ENCODE measurements at places on chromosomes 11 and 22.

- peaks cover 3% of the 10 kb centered on the region for H3K4me1 ChIP-seq
- no peaks in the 10 kb centered on the region for H3K27me3 ChIP-seq
- DNase-seq: no peak
- no peak overlapping the region for H3K4me3 ChIP-seq
- no peak overlapping the region for H3K27ac ChIP-seq
- H3K36me3 ChIP-seq: no peaks in the 10 kb centered on the region
Observed at GRCh38 chr11:2796091-2796490, 89.5 kb downstream of the CDKN1C start.

DNA sequence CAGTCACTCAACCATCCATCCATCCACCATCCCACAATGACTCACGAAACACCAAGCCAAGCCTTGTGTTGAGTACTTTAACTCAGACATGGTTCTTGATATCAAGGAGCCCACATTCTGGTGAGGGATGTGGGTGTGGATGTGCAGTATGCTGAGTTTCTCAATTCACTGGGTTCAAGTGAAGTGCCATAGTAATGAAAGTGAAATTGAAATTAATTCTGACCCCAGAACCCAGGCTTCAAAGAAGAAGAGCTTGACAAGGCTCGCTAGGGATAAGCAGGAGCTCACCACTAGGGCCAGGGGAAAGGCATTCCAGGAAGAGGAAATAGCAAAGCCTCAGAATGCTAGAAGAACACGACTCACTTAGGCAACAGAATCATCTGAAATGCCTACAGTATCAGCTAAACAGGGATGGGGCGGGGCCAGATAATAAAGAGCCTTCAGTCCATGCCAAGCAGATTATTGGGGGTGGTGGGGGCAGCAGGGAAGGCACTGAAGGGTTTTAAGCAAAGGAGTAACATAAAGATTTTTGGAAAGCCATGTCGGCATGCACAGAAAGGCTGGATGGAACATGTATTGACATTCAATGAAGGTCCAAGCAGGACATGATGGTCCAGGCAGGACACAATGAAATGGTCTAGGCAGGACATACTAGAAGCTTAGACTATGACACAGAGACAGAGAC is 37.2 kb downstream of the RTL6 start:
- H3K4me1 ChIP-seq: peaks cover 15% of the 10 kb centered on the region
- no peak overlapping the region for H3K4me3 ChIP-seq
- DNase-seq: no peak
- H3K27me3 ChIP-seq: no peaks in the 10 kb centered on the region
- no peak overlapping the region for H3K27ac ChIP-seq

DNA sequence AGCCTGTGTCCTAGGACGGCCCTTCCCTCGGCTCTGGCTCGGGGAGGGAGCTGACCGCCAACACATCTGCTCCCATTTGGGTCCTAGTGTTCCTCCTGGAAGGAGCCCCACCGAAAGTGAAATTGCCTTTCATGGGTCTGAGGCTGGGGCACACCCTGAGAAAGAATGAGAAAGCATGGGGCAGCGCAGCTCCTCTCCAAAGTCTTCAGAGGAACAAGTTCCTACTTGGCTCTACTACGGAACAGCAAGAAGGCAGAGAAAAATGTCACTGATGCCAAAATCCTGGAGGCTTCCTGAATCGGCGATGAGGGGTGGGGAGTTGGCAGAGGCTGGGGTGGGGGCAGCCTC is 41.5 kb upstream of the MYEOV start:
- H3K27ac ChIP-seq: no peak overlapping the region
- no peak overlapping the region for H3K4me3 ChIP-seq
- no peaks in the 10 kb centered on the region for H3K36me3 ChIP-seq
- no peaks in the 10 kb centered on the region for H3K27me3 ChIP-seq
- H3K4me1 ChIP-seq: no peaks in the 10 kb centered on the region
- no peak for DNase-seq

- no peaks in the 10 kb centered on the region for H3K27me3 ChIP-seq
- no peak overlapping the region for H3K4me3 ChIP-seq
- H3K36me3 ChIP-seq: no peaks in the 10 kb centered on the region
- H3K27ac ChIP-seq: no peak overlapping the region
- peaks cover 8% of the 10 kb centered on the region for H3K4me1 ChIP-seq
Observed at GRCh38 chr22:19808873-19809478, 45.7 kb downstream of the GNB1L start.

- H3K36me3 ChIP-seq: peaks cover 2% of the 10 kb centered on the region
- H3K4me3 ChIP-seq: no peak overlapping the region
- no peak for DNase-seq
- H3K4me1 ChIP-seq: peaks cover 23% of the 10 kb centered on the region
Observed at GRCh38 chr11:59671471-59671870, 2.6 kb upstream of the PATL1 start.

- no peaks in the 10 kb centered on the region for H3K36me3 ChIP-seq
Observed at GRCh38 chr11:20277014-20277413, 86.5 kb upstream of the HTATIP2 start.

GRCh38 chr11:114478768-114479167 is 39.5 kb downstream of the REXO2 start:
- no peaks in the 10 kb centered on the region for H3K27me3 ChIP-seq
- no peak for DNase-seq
- no peaks in the 10 kb centered on the region for H3K36me3 ChIP-seq
- no peak overlapping the region for H3K27ac ChIP-seq
- H3K4me1 ChIP-seq: no peaks in the 10 kb centered on the region

- DNase-seq: no peak
- H3K4me1 ChIP-seq: peaks cover 8% of the 10 kb centered on the region
- no peaks in the 10 kb centered on the region for H3K27me3 ChIP-seq
- peaks cover 12% of the 10 kb centered on the region for H3K36me3 ChIP-seq
- no peak overlapping the region for H3K27ac ChIP-seq
Observed at GRCh38 chr11:65036931-65037330, 4.1 kb upstream of the SAC3D1 start.

GRCh38 chr11:95652002-95652472 is 137.5 kb downstream of the FAM76B start:
- no peak overlapping the region for H3K27ac ChIP-seq
- H3K4me3 ChIP-seq: no peak overlapping the region
- H3K4me1 ChIP-seq: no peaks in the 10 kb centered on the region
- no peaks in the 10 kb centered on the region for H3K27me3 ChIP-seq
- no peak for DNase-seq

DNA sequence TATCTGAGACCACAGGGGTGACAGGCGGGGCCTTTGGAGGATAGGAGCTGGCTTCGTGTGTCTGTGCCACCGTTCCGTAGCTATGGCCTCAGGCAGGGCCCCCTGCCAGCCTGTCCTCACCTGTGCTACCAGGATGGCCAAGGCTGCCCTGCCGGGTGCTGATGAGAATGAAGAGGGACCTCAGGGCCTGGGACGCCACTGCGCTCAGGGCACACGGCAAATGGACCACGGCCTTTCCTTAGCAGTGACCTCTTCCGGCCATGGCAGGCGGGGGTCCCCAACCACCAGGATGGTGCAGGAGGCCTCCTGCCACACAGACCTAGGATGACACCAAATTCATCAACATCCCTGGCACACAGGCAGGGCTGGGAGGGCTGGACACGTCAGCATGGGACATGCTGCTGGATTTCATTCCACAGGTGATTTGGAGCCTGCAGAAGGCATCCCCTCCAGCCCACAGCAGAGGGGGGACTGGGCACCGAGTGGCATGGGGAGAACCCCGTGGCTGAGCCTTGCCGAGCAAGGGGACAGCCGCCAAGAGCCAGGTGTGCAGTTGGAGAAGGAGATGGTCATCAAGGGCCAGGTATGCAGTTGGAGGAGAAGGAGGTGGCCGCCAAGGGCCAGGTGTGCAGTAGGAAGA is 1321.0 kb downstream of the BRD1 start:
- H3K4me3 ChIP-seq: no peak overlapping the region
- H3K27me3 ChIP-seq: no peaks in the 10 kb centered on the region
- DNase-seq: no peak
- no peaks in the 10 kb centered on the region for H3K36me3 ChIP-seq
- no peaks in the 10 kb centered on the region for H3K4me1 ChIP-seq

DNA sequence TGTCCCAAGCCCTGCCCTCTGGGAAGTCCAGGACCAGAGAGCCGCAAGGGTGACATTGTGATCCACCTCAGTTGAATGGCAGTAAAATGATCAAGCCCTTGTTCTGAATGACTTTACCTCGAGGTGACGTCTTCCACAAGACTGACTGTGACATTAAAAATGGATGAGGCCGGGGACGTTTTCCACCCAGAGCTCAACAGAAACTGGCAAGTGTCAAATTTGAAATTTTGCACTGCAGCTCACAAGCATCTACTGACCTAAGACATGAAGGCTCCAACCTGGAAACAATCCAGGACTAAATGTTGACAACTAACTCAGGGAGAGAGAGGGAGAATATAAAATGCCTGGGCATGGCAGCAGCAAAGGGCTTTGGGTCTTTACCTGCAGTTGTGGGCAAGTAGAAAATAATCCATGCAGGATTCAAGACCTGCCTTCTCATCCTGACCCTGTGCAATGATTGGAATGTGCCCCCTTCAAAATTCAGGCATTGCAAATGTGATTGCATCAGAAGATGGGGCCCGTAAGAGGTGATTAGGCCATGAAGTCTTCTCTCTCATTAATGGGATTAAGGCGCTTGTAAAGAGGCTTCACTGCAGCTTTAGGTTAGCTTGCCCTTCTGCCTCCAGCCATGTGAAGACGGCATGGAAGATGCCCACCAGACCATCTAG is 33.6 kb upstream of the CLMP start:
- H3K27ac ChIP-seq: no peak overlapping the region
- H3K27me3 ChIP-seq: no peaks in the 10 kb centered on the region
- H3K4me1 ChIP-seq: peaks cover 12% of the 10 kb centered on the region
- H3K4me3 ChIP-seq: no peak overlapping the region

DNA sequence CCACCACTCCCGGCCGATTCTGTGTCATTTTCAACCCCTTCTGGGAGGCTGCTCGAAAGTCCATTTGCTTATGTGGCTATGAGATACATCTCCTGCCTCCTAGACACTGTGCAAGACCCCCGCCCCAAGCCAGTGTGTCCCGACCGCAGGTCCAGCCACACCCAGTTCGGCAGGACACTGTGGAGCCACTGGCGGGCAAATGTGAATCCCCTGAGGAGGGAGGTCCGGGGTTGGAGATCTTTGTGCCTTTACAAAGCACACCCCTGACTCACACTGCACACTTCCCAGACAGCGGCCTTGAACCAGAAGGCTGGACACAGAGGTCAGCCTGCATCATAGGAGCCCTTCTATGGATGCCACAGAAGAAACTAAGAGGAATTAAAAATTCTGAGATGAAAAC is 17.4 kb downstream of the FXYD6 start:
- H3K4me1 ChIP-seq: no peaks in the 10 kb centered on the region
- H3K36me3 ChIP-seq: no peaks in the 10 kb centered on the region
- H3K4me3 ChIP-seq: no peak overlapping the region
- H3K27me3 ChIP-seq: no peaks in the 10 kb centered on the region

DNA sequence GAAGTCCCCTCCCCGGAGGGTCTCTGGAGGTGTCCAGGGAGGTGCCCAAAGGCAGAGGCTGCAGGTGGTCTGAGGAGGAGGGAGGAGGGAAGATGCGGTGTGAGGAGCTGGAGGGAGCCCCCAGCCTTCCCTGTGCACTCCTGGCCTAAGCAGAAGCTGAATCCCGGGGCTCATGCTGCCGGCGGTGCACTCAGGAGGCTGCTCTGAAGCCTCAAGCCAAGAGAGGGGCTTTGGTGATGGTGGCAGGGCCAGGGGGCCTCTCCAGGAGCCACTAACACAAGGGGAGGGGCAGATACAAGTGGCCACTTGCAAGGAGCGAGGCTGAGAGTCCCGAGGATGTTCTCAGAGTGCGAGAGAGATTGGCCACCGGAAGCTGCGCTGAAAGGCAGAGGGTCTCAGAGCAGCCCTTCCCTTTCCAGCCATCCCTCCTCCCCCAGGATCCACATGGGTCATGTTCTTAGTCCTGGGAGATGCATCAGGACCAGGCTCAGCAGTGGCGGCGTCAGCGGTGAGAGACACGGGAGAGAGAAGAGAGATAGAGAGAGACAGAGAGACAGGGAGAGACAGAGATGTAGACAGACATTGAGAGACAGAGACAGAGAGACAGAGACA is 774 bp upstream of the MRGPRG start:
- no peaks in the 10 kb centered on the region for H3K4me1 ChIP-seq
- no peak overlapping the region for H3K4me3 ChIP-seq
- no peak overlapping the region for H3K27ac ChIP-seq
- H3K27me3 ChIP-seq: no peaks in the 10 kb centered on the region

- no peaks in the 10 kb centered on the region for H3K4me1 ChIP-seq
- H3K27me3 ChIP-seq: no peaks in the 10 kb centered on the region
- no peak overlapping the region for H3K27ac ChIP-seq
- H3K36me3 ChIP-seq: no peaks in the 10 kb centered on the region
- H3K4me3 ChIP-seq: no peak overlapping the region
Observed at GRCh38 chr11:126989942-126990715, 10.4 kb downstream of the KIRREL3 start.

DNA sequence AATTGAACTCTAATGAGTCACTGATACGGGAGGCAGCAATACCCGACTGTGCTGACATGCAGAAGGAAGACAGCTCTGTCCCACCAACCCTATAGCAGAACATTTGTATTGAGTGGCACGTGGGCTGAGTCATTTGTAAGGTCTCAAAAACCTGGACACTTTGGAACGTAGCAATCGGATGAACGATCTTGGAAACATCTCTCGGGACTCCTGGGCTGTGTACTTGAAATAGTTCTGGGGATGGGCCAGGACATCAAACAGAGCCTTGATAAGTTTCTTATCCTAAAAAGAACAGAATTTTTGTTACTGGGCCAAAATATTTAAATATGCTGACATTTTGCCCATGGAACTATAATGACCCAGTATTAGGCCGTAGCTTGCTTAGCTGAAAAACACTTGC is 17.1 kb upstream of the NRIP3 start:
- H3K27me3 ChIP-seq: no peaks in the 10 kb centered on the region
- peaks cover 6% of the 10 kb centered on the region for H3K4me1 ChIP-seq
- no peak overlapping the region for H3K27ac ChIP-seq
- no peak for DNase-seq
- H3K36me3 ChIP-seq: no peaks in the 10 kb centered on the region

- no peak for DNase-seq
- peak overlapping the region; percentile 52 for H3K4me3 ChIP-seq
- H3K27me3 ChIP-seq: peaks cover 9% of the 10 kb centered on the region
- H3K27ac ChIP-seq: no peak overlapping the region
- H3K4me1 ChIP-seq: peaks cover 11% of the 10 kb centered on the region
Observed at GRCh38 chr22:21044931-21045584, 688 bp upstream of the LRRC74B start.

GRCh38 chr22:37943136-37943824 is 10.1 kb downstream of the C22orf23 start:
- H3K27ac ChIP-seq: no peak overlapping the region
- H3K4me1 ChIP-seq: no peaks in the 10 kb centered on the region
- H3K36me3 ChIP-seq: no peaks in the 10 kb centered on the region
- no peak overlapping the region for H3K4me3 ChIP-seq
- no peaks in the 10 kb centered on the region for H3K27me3 ChIP-seq

DNA sequence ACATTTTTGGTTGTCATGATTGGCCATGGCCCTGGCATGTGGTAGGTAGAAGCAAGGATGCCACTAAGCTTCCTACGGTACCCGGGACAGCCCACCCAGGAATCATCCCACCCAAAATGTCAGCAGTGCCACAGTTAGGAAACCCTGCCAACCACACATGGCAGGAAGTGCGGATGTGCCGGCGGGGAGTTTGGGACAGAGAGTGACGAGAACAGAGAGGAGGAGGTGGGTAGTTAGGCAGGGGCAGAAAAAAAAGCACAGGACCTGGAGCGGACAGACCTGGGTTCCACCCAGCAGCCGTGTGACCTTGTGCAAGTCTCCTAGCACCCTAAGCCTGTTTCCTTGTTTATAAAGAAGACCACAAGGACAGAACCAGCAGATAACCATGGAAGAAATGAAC is 3.3 kb downstream of the SPI1 start:
- DNase-seq: no peak
- H3K4me1 ChIP-seq: peaks cover 3% of the 10 kb centered on the region
- no peaks in the 10 kb centered on the region for H3K36me3 ChIP-seq
